Caco-2 (cell line): ENCODE measurements at places on chromosomes 7 and 10. TPM values are rescaled to one million over a fixed set of nuclear protein-coding genes. Genes with fewer than 3 reads are reported as not detected.
A peak's percentile ranks its signal among the peaks of the same experiment; 100 is the strongest.

- peaks cover 8% of the 10 kb centered on the region for H3K4me1 ChIP-seq
- no peak overlapping the region for H3K4me3 ChIP-seq
- H3K36me3 ChIP-seq = no peaks in the 10 kb centered on the region
- no peak for DNase-seq
- no peaks in the 10 kb centered on the region for H3K27me3 ChIP-seq
Measured at GRCh38 chr10:80280071-80280800, 9.2 kb downstream of the MAT1A start.

DNA sequence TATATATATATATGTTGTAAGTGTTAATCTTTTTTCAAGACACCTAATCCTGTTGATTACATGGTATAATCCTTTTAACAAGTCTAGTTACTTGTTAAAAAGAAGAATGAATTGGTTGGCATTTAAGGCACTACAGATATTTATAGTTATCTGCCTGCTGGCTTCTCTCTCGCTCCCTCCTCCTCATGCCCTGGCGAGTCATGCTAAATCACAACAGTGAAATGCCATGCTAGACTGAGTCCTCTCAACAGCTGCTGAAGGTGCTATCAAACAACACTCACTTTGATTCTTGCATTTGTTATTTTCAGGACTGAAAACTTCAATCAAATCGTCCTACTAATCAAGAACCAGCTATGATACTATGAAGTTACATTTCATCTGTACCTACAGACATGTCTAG, 15.4 kb downstream of the NRAP start:
- H3K27ac ChIP-seq = no peak overlapping the region
- DNase-seq = no peak
- 0 out of 2 replicates have a peak, but pooled peaks cover 1% of the 10 kb centered on the region for H3K27me3 ChIP-seq
- no peak overlapping the region for H3K4me3 ChIP-seq
- no peaks in the 10 kb centered on the region for H3K36me3 ChIP-seq

Gene KLF6
- 78.5 and 84.5 TPM in 2 replicates for total RNA-seq

- H3K27me3 ChIP-seq = no peaks in the 10 kb centered on the region
- peak; percentile 87 for DNase-seq
- H3K4me3 ChIP-seq = peak within 1 kb of the TSS; percentile 75
Measured at GRCh38 chr10:102395400-102396316, at the start of gene NFKB2. TSS of gene NFKB2 (plus strand) at chr10:102395705. CDS start at chr10:102395960, 255 bp downstream.

Gene CRYGN
- total RNA-seq = not detected in 2 replicates

DNA sequence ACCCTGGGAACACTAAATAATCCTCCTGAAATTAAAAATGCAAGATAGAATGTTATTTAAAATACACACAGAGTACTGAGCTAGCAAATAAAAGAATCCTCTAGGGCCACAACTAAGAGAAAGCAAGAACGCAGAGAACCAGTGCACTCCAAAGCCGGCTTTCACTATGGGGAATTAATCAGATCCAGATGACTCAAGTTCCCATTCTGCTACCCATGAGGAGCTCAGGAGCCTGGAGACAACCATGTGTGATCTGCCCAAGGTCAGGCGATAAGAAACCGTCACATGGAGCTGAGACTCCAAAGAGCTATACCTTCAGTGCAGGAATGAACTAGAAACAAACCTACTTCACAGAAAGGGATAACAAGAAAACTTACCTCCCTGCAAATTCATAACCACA, 19.5 kb upstream of the CYREN start:
- no peak overlapping the region for H3K4me3 ChIP-seq
- H3K27ac ChIP-seq = no peak overlapping the region
- peaks cover 2% of the 10 kb centered on the region; the same call in 1 of the 2 replicates for H3K36me3 ChIP-seq
- no peaks in the 10 kb centered on the region for H3K4me1 ChIP-seq

Gene AGAP9
- 20.7 and 26.1 TPM in 2 replicates for total RNA-seq

Gene FAM180A
- total RNA-seq = not detected in 2 replicates

GRCh38 chr10:98539578-98539977, 92.8 kb upstream of the HPS1 start:
- no peak for DNase-seq
- H3K27me3 ChIP-seq = no peaks in the 10 kb centered on the region
- no peaks in the 10 kb centered on the region for H3K36me3 ChIP-seq
- no peaks in the 10 kb centered on the region for H3K4me1 ChIP-seq

Gene PROSER2
- total RNA-seq = 123 and 134 TPM in 2 replicates
